T-helper 17 cell (primary cell): ENCODE measurements at places on chromosomes 13 and 19.

DNA sequence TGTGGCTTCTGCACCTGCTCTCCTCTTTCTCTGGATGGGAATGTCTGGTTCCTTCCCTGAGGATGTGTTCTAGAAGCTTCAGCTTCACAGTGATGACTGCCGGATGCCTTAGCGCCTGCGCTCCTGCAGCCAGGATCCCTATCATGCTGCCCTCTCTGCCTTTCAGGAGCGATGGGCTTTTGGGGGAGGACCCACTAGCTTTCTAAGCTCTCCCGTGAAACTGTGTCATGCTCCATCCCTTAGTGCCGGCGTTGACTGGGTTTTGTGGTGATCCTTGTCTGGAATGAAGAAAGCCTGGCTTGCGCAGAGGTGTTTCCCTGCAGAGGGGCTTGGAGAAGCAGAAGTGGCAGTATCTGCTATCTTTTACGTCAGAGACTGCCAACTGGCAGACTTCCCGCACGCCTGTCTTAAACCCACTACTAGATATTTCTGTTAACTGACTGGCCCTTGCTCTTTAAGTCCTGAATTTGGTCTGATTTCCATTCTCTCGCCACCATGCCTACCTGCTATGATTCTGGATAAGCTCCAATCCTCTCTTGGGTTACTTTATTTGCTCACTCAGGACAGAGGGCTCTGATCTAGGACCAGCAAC is 3.8 kb upstream of the KMT2B start:
- DNase-seq, result no peak

GRCh38 chr13:112623051-112623711 is 35.2 kb upstream of the TUBGCP3 start:
- no peak for DNase-seq

GRCh38 chr13:24738366-24738847 is 25.6 kb upstream of the RNF17 start:
- no peak for DNase-seq

GRCh38 chr19:56333506-56333905 is 18.9 kb upstream of the ZSCAN5A start:
- DNase-seq, result no peak

GRCh38 chr13:76697288-76697687 is 188.9 kb downstream of the KCTD12 start:
- DNase-seq, result no peak

DNA sequence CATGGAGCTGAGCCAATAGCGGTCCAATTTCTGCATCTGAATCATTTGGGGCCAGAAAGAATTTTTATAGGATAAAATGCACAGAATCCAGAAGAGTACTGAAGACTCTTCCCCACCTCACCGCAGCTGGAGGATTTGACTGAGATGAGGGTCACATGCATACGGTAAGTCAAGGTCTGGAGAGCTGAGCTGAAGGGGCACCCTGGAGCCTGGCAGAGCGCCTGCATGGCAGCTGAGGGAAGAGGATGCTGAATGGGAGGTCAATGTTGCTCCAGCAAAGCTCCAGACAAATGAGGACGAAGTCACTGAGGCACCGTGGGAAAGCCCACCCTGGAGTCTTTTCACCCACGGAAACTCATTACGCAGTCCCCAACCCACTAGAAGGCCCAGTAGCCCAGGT is 43.4 kb upstream of the ATP12A start:
- no peak for DNase-seq

- no peak for DNase-seq
Observed at GRCh38 chr13:46736541-46737310, 60.2 kb downstream of the ESD start.

- DNase-seq, result no peak
Observed at GRCh38 chr13:74256969-74257368, 122.8 kb upstream of the KLF12 start.

- no peak for DNase-seq
Observed at GRCh38 chr19:34461375-34462100, 20.0 kb upstream of the WTIP start.

DNA sequence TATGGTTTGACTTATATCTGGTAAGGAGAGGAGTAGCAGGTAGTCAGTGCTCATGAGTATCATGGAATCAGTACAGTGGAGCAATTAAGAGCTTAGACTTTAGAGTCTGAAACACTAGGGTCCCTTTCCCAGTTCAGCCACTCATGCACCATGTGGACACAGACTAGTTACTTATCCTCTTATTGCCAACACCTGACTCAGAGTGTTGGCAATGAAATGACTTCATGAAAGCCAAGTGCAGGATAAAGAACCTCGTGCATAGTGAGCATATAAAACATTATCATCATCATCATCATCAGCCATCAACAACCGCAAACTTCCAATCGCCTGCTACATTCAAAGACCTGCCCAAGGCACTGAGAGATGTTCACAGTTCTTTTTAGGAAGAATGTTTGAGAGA is 164.2 kb downstream of the FOXO1 start:
- no peak for DNase-seq

- DNase-seq, result no peak
Observed at GRCh38 chr19:35332817-35333216, 3.8 kb downstream of the CD22 start.

DNA sequence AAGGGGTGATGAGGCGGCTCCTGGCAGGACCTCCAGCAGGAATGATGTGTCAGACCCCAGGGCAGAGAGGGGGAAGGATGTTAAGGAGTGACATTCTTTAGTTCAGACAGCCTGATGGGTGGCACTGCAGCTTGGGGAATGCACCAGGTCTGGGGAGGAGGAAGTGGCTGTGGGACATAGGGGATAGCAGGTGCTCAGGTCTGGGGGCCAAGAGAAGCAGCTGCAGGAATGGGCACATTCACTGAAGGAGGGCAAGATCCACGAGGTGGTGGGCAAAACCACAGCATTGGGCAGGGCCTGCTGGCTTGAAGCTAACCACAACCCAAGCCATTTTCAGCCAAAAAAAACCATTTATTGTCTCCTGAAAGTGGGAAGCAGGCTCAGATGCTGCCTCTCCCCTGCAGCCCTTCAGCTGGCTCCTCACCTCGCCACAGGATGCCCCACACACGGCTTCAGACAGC is 26.5 kb downstream of the COMP start:
- DNase-seq, result no peak

DNA sequence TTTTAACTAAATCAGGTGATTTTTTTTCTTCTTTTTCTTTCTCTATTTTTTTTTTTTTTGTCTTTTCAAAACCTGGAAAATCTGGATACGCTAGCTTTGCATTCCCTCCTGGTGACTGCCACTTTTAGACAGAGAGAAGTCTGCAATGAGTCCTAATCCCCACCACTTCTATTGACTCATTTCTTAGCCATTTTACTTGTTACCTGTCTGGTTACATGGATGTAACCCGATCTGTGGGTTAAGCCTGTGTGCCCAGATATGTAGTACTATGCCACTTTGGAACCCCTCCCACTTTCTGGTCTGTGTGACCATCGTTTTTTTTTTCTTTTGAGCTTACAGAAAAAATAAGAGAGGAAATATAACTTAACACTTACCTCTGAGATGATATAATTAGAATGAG is 817.8 kb upstream of the PCDH9 start:
- DNase-seq, result no peak

DNA sequence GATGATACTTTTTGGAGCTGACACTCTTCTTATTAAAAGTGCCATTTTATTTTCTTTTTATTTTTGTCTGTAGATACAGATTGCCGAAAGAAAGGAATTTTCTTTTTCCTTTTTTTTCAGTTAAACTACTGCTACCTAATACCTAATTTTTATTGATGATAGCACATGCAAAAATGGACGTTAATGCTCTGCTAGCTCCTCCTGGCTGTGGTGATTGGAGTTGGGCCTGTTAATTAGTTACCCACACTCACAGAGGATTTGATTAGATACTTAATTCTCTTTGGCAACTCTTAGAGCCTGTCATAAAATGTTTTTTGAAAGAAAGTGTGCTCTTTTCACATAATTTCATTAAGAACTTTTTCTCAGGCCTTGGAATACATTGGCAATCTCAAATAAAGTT is 366.8 kb downstream of the DCT start:
- DNase-seq, result no peak

- DNase-seq, result no peak
Observed at GRCh38 chr13:83007226-83007625, 875.0 kb downstream of the SLITRK1 start.

- DNase-seq, result no peak
Observed at GRCh38 chr19:48638831-48639381, 1.7 kb upstream of the DBP start.

DNA sequence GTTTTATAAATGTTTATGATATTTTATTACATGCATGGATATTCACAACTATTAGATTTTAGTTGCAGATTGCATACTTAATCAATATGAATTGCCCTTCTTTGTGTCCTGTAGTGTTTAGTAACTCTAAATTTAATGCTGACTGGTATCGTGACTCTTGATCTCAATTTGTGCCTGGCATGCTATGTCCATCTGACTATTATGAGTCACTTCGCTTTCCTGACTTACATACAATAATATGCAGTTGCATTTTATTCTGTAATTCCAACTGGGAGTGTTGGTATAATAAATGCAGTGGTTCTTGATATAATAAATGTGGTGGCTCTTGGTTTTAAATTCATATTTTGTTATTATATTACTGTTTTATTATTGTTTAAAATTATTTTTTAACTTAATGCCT is 277.5 kb downstream of the LIG4 start:
- no peak for DNase-seq

GRCh38 chr13:37442996-37443395 is 155.6 kb downstream of the POSTN start:
- no peak for DNase-seq

- no peak for DNase-seq
Observed at GRCh38 chr19:15291089-15291488, 41.2 kb downstream of the BRD4 start.

GRCh38 chr19:52535771-52536447 is 8.4 kb downstream of the ZNF808 start:
- DNase-seq, result peak; percentile 89

- DNase-seq, result no peak
Observed at GRCh38 chr19:35986664-35987570, 8.1 kb upstream of the SDHAF1 start.

DNA sequence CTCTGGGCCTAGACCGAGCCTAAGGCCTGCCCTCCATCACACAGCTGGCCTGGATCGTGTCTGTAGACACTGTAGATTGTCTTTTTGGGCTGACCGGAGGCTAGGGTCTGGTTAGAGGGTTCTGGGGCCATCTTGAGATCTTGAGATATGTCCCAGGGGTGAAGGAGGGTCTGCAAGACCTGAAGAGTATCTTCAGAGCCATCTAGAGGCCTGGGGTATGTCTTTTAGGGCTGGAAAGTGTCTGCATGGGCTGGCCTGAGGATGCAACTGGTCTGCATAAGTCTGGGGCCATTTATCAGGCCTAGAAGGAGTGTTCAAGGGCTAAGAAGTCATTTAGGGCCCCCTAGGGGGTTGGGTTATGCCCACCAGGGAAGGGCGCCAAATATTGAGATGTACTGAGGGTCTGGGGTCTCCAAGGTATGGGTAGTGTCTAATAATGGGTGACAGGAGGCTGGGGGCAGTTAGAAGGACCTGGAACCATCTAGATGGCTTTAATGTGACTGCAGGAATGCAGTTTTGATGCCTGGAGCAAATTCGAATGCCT is 555 bp downstream of the SCAF1 start:
- DNase-seq, result no peak

- no peak for DNase-seq
Observed at GRCh38 chr13:23960566-23961156, 63.4 kb upstream of the C1QTNF9B start.

DNA sequence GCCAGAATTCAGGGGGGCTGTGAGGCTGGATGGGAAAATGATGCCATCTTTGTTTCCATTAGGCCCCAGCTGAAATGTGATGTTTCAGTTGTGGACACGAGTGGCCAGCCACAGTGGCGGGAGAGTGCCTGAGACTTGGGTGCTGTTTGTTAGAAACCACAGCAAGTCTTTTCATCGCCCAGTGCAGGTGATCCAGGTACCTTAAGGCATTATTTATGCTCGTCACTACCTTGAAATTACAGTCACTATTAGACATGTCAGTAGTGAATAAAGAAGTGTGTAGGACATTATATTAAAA is 82.5 kb upstream of the TM9SF2 start:
- no peak for DNase-seq

- DNase-seq, result no peak
Observed at GRCh38 chr13:62119739-62120700, 704.4 kb upstream of the PCDH20 start.
